ENCODE measurements at places on chromosomes 7 and 10.

- no peak for DNase-seq
Observed at GRCh38 chr7:143325240-143325639, 9.3 kb downstream of the CLCN1 start.

DNA sequence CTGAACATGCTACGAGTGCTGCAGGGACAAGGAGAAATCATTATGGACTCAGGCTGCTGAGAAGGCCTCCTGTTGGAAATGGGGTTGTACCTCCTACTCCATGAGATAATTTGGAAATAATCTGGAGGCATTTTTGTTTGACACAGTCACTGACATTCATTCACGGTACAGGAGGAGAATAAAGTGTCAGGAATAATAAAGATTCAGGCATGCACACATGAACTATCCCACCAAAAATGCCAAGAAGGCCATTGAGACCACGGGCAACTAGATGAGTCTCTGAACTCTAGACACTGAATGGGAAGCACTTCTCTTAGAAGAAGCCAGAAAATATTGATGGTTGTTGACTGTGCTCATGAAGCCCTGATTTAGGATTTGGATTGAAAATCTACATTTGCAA is 220.9 kb upstream of the HABP2 start:
- DNase-seq: no peak

DNA sequence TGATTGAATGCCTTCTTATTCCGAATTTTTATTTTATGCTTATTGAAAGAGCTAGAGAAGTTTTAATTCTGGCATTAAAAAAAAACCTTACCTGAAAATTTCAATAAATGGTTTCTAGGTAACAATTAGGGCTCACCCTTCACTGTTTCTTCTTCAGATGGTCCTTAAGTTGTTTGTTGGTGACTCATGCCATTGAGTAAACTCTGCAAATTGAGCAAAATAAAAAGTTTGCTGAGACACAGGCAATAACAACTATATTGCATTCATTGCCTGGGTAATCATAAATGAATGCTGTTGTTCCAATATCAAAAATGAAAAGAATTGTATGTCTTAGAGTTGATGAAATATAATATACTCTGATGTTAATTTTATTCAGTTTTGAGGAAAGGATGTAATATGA is 300.3 kb downstream of the CDK14 start:
- no peak for DNase-seq

DNA sequence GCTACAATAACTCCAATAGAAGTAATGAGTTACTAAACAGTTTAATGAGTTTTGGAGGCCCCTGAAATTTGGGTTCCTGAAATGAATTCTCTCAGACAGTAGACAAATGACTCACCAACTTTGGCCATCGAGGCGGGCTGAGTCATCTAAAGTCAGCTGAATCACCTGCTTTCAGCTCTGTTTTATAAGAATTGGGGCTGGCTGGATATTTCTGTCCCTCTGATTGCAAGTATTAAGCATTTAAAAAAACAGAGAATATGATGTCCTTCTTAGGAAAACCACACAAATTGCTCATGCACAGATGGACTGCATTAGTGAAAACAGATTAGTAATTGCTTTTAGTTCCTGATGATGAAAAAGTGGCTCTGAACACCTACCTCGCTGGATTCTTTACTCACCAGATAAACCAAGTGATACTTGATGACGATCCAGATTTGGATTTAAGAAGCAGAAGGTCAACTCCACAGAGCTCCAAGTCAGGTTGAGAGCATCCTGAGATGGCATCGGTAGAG is 59.1 kb downstream of the ZNF365 start:
- DNase-seq: peak; percentile 30

DNA sequence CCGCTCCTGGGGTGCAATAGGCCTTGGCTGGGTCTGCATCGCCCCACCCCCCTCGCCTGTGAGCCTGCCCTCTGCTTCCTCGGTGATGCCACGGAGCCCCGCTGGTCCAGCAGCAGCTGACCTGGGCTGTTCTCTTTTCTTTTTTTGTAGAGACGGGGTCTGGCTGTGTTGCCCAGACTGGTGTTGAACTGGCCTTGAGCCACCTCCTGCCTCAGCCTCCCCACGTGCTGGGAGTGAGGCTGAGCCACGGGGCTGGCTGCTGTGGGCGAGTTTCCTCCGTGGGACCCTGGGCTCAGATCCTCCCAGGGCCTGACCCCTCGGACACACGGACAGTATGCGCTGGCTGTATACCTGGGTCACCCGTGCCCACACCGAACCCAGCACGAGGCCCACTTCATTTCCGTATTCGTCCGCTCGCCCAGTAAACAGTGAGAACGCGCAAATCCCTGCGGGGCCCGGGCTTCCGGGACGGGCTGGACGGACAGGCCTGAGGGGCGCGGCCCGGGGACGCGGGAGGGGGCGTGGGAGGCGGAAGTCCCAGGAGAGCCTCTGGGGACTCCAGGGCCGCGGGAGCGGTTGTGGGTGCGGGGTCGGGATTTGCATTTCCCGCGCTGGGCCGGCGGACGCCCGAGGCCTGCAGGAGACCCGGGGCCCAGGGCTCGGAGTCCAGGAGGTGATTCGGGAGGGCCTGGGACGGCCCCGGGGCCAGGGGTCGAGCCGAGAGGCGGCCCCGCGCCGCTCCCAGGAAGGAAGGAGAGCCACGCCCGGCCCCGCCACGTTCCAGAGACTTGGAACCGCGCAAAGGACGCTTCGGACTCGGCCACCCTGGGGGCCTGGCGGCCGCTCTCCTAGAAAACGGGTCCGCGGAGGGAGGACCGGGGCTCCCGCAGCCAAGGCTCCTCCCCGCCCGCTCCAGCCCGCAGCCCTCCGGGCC is 57.7 kb upstream of the DNAJB6 start:
- no peak for DNase-seq

DNA sequence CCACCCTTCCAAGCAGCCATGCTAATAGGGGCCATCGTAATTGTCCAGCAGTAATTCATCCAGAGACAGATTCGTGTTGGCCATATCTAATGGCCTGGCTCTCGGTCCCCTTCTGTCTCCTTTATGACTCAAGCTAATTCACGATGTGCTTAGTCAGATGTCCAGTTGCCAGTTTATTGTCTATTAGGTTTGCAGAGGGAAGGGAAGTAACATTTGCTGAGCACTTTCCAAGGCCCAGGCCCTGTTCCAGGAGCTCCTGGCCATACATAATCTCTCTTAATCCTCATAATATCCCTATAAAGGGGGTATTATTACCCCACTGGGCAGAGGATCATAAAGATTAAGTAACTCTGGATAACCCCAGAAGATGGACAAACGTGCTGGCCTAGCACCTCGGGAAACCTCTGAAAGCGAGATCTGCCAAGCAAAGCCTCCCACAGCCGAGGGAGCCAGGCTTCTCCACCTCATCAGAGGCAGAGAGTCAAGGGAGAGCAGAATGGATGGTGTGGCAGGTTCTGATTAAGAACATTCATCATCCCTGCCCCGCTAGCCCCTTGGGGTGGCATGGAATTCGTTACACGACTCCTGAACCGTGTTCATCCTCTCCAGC is 153.7 kb downstream of the PLXNA4 start:
- no peak for DNase-seq

- no peak for DNase-seq
Observed at GRCh38 chr10:11602919-11603523, 8.4 kb downstream of the USP6NL start.

GRCh38 chr10:71463111-71463510 is 66.4 kb downstream of the CDH23 start:
- DNase-seq: no peak

- DNase-seq: peak; percentile 16
Observed at GRCh38 chr10:11742009-11742778, at the start of gene ECHDC3. Gene ECHDC3, plus strand, starts transcription at chr10:11742382. Its CDS starts 195 bp downstream, at chr10:11742577.

GRCh38 chr7:55056577-55057480 is 38.0 kb downstream of the EGFR start:
- DNase-seq: no peak

DNA sequence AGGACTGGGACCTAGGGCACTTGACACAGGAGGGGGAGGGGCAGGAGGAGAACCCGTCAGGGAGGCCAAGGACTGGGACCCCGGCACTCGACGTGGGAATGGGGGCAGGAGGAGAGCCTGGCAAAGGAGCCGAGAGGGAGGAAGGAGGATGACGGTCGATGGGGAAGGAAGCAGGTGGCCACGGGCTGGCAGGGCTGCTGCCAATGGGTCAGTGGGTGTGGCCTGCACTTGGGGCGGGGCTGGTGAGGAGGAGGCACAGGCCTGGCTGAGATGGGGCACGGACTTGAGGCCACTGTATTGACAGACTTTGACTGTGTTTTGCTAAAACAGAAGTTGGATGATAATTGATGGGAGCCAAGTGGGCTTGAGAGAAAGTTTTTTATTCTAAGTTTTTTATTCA is 68.9 kb downstream of the RBM33 start:
- DNase-seq: no peak

DNA sequence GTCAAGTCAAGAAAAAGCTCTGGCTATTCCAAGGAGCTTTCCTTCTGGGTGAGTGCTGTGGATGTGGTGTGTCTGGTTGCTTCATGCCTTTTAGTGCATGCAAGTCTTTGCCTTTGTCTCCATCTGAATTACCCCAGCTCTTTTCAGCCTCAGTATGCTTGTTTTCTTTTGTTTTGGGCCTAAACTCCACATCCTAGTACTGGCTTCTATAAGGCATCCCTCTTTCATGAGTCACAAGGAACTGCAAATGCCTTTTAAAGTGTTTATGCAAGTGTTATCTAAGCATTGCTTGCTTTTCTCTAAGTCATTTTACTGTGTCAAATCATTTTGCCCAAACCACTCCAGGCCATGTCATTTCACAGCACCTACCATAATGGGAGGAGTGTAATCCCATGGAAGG is 132.1 kb downstream of the PLCE1 start:
- no peak for DNase-seq

DNA sequence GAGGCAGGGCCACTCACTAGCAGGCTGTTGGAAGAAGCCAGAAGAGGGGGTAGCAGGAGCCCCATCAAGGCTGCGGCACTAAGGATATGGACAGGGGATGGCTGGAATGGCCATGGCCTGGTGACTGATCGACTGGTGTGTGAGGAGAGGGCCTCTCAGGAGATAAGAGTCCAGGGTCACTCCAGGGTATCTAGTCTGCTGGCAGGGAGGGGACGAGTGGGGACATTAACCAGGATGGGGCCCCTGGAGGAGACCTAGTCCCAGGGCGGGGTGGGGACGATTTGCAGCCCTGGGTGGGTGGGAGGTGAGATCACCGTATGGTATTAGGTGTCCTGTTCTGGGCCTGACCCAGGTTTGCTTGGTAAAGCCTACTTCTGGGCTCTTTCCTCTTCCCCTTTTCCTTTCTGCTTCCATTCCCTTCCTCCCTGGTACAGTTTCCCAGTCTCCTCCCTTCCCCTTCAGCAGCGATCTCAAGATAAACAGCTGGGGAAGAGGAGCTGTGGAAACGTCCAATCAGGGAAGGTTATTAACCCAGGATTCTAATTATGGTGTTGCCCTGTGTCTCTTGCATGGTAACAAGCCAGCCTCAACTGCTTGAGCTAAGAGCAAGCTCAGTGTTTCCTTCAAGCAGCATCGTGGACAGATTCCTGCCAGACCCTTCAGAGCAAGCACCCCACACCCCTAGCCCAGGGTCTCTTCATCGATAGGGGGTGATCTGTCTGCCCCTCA is 233.2 kb downstream of the RPS24 start:
- DNase-seq: no peak

- DNase-seq: no peak
Observed at GRCh38 chr7:155298288-155298833, 683 bp downstream of the INSIG1 start.

DNA sequence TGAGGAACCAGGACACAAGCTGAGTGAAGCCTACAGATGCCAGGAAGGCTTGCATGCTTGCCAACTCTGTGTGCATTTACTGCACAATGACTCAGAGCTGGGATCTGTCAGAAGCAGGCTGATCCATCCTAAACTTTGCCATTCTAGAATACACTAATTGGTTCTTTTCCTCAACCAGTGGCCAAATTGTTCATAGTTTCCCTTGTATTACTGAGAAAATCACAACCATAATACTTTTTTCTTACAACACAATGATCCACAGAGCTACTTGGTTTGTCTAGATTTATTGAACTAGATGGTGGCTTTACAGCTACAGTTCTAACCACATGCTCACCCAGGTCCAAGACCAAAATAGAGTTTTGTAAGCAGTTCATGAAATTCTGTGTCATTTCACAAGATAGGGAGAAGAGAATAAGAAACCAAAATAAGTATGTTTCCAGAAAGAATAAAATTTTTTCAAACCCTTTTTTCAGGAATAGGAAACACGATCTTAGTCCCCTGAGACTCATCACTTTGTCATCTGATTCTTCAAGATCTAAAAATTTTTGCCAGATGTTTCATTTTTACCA is 21.0 kb upstream of the LRRC17 start:
- DNase-seq: no peak

DNA sequence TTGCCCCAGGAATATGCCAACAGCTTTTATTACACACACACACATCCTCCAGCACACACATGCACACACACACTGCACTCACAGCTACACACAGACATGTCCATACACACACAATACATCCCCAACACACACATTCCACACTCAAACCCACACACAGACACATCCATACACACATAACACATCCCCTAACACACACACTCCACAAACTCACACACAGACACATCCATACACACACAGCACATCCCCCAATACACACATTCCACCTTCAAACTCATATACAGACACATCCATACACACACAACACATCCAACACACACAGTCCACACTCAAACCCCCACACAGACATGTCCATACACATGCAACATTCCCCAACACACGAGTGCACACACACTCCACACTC is 19.1 kb downstream of the SH3PXD2A start:
- no peak for DNase-seq

DNA sequence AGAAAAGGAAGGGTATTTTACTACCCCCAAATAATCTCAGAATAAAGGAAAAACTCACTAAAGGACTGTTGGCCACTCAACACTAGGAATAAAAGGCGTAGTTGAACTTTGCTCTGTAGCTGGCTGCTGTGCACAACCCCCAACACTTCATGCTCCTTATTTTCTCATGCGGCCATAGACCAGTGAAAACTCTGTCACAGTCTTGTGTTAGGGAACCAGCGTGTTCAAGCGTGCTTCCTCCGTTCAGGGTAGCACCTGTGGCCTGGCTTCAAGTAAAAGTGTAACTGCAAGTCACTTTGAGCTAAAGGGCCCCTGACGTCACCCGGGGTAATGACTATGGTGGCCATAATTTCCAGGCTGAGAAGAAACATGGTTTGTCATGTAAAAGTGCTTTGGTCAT is 27.0 kb downstream of the BLNK start:
- DNase-seq: no peak

- no peak for DNase-seq
Observed at GRCh38 chr7:80772347-80772993, 134.0 kb downstream of the CD36 start.

DNA sequence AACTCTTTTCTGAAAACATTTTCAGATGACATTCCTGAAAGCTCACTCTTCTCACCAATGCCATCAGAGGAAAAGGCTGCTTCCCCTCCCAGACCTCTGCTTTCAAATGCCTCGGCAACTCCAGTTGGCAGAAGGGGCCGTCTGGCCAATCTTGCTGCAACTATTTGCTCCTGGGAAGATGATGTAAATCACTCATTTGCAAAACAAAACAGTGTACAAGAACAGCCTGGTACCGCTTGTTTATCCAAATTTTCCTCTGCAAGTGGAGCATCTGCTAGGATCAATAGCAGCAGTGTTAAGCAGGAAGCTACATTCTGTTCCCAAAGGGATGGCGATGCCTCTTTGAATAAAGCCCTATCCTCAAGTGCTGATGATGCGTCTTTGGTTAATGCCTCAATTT is 16.5 kb downstream of the ANLN start:
- peak; percentile 85 for DNase-seq

- DNase-seq: no peak
Observed at GRCh38 chr7:106542550-106543220, 118.3 kb downstream of the CCDC71L start.

GRCh38 chr10:53357587-53357986 is 585.0 kb upstream of the MBL2 start:
- DNase-seq: no peak

Data from head of caudate nucleus (tissue), 42 donors.